ENCODE measurements at places on chromosomes 2 and 18. TPM values are rescaled to one million over a fixed set of nuclear protein-coding genes. Genes with fewer than 3 reads are reported as not detected.
A peak's percentile ranks its signal among the peaks of the same experiment; 100 is the strongest.

Gene GBX2
- 21.3 TPM for total RNA-seq

Gene ALLC
- total RNA-seq: not detected

Gene TMX3
- 48.7 TPM for total RNA-seq

Gene MBP
- total RNA-seq: 1.6 TPM

Gene UGT1A4
- total RNA-seq: not detected

Gene PRADC1
- total RNA-seq: 11.7 TPM

Gene INSIG2
- total RNA-seq: 13.0 TPM

DNA sequence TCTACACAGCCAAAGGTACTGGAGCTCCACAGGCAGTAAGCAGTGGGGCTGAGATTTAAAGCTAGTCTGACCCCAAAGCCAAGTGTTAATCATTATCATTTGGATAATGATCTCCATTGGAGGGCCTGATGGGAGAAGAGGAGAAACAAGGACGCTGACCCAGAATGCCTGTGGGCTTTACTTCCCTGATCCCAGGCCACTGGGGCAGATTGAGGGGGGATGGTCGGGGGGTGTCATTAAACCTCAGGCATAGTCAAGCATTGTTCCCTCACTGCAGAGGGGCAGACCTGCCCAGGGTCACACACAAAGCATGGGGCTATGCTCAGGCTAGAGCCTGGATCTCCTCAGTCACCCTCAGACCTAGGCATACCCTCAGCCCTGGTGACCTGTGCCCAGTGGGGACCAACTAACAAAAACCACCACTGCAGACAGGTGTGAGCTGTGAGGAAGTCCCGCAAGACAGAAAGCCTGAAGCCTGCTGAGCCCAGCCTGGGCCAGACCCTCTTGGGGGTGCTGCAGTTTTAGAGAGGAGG is 53.4 kb downstream of the SDC1 start:
- H3K27ac ChIP-seq: no peak overlapping the region
- peaks cover 17% of the 10 kb centered on the region for H3K4me1 ChIP-seq
- no peaks in the 10 kb centered on the region for H3K27me3 ChIP-seq
- H3K36me3 ChIP-seq: no peaks in the 10 kb centered on the region
- H3K4me3 ChIP-seq: no peak overlapping the region

GRCh38 chr2:183348492-183348891 is 224.2 kb downstream of the NUP35 start:
- no peak for DNase-seq
- H3K4me3 ChIP-seq: no peak overlapping the region

GRCh38 chr2:145750612-145751011 is 1230.7 kb upstream of the ZEB2 start:
- no peak for DNase-seq
- H3K4me3 ChIP-seq: no peak overlapping the region
- no peak overlapping the region for H3K27ac ChIP-seq
- H3K27me3 ChIP-seq: no peaks in the 10 kb centered on the region

DNA sequence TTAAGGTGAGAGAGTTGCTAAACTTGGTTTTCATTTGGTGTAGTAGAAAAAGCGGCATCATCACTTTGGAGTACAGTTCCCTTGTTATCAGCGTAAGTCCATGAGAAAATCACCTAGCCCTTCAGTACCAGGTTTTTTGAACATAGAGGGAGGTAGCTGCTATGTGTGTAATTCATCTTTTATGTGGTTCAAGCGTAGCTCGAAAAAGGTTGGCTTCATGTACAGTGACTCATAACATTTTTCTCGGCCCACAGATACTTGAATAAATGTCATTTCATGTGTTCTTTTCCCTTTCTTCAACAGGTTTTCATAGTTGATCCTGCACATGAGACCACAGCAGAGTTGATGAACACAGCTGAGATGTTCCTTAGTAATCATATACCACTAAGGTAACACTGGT is 43.6 kb downstream of the UGGT1 start:
- H3K4me1 ChIP-seq: no peaks in the 10 kb centered on the region
- no peak overlapping the region for H3K4me3 ChIP-seq

DNA sequence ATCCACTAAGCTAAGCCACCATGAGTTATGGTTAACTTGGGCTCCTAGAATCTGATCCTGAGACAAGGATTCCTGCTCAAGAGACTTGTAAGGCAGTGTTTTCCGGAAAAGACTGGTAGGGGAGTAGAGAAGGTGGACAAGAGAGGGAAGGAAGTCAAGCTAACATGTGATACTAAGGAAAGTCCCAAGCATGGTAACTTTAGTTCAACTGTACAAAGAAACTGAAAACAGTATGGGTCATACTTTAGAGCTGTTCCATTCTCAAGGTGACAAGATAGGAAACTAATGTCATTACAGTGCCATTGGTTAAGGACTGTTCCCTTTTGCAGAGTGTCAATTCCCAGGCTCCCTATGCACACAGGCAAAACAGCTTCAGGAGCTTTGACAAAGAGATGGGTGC is 5.8 kb downstream of the MYO5B start:
- peaks cover 88% of the 10 kb centered on the region for H3K27me3 ChIP-seq
- no peak overlapping the region for H3K4me3 ChIP-seq
- no peak overlapping the region for H3K27ac ChIP-seq
- DNase-seq: no peak

- peaks cover 42% of the 10 kb centered on the region for H3K4me1 ChIP-seq
- no peaks in the 10 kb centered on the region for H3K36me3 ChIP-seq
- H3K27me3 ChIP-seq: peaks cover 5% of the 10 kb centered on the region
Observed at GRCh38 chr2:85133751-85134254, 611 bp downstream of the TCF7L1 start.

DNA sequence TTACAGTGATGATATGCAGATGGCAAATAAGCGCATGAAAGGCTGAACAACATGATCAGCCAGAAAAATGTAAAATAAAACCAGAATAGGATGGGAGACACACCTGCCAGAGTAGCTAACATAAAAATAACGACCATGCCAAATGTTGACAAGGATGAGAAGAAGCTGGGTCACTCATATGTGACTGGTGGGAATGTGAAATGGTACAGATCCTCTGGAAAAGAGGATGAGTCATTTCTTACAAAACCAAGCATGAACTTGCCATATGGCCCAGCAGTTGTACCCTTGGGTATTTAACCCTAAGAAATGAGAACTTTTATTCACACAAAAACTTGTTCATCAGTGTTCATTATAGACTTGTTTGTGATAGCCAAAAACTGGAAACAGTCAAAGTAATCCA is 143.8 kb downstream of the SH3BP4 start:
- no peak overlapping the region for H3K4me3 ChIP-seq
- no peaks in the 10 kb centered on the region for H3K27me3 ChIP-seq
- no peak for DNase-seq
- no peak overlapping the region for H3K27ac ChIP-seq
- no peaks in the 10 kb centered on the region for H3K36me3 ChIP-seq
- no peaks in the 10 kb centered on the region for H3K4me1 ChIP-seq

DNA sequence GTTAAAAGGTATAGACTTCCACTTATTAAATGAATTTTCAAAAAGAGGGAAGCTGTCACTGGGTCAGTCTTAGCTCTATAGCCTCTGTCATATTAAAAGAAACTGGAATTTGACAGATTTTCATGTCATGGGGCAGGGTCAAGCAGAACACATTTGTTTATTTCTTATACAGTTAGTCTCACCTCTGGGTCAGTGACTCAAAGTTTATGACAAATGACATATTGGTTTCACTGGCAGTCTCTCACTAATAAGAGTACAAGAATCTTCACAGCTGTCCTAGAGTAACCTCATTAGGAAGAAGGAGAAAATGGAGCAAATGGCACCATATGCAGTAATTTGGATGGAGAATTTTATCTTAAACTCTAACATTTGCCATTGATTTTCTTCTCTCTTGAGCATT is 63.2 kb downstream of the MBD2 start:
- no peak overlapping the region for H3K4me3 ChIP-seq
- no peak for DNase-seq
- no peaks in the 10 kb centered on the region for H3K4me1 ChIP-seq
- no peak overlapping the region for H3K27ac ChIP-seq
- H3K27me3 ChIP-seq: no peaks in the 10 kb centered on the region
- peaks cover 31% of the 10 kb centered on the region for H3K36me3 ChIP-seq

DNA sequence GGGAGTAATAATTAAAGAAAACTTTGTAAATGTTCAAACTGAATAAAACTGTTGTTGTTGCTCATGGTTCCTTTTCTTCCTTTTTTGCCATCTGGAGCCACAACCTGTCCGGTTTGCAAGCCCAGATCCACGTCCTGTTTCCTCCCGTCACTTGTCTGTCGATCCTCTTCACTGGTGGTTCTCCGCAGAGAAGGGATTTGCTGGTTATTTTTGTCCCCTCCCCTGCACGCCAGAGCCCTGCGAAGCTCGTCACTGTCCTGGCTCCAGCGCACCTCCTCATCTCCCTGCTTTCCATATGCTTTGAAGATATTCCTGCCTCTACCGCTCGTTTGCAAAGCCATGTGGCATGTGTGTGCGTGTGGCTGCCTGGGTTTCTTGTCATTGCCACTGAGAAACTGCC is 461.4 kb downstream of the RNF144A start:
- H3K36me3 ChIP-seq: no peaks in the 10 kb centered on the region
- H3K27ac ChIP-seq: peak overlapping the region; percentile 76
- no peak for DNase-seq
- no peaks in the 10 kb centered on the region for H3K27me3 ChIP-seq

GRCh38 chr2:168635065-168635577 is 167.3 kb upstream of the NOSTRIN start:
- no peak overlapping the region for H3K4me3 ChIP-seq
- peak overlapping the region; percentile 36 for H3K27ac ChIP-seq
- H3K36me3 ChIP-seq: no peaks in the 10 kb centered on the region
- peaks cover 12% of the 10 kb centered on the region for H3K4me1 ChIP-seq
- DNase-seq: no peak
- H3K27me3 ChIP-seq: no peaks in the 10 kb centered on the region

DNA sequence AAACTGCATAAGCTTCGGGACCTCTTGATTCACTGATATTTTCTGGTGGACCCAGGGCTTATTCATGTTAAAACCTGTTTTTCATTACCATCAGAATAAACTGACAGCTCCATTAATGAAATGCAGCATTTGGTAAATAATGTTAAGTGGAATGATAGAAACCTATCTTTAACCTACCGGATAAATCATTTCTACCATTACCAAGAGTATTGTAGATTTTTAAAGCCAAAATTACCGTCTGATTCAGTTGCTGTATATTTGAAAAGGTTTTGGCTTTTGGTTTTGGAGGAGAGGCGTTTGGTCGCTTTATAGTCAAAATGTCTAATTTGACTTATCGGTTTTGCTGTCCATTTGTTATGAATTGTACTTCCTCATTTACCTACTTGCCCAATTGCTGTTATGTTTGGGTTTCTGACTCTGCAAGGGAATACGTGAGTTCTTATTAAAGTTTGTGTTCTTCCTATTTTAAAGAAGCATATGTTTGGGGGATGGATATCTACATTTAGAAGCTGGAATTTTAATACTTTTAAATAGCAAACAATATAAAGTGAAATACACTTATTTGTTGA is 1.0 kb upstream of the CUL3 start:
- peak overlapping the region; percentile 95 for H3K4me3 ChIP-seq
- DNase-seq: no peak
- no peak overlapping the region for H3K27ac ChIP-seq
- peaks cover 33% of the 10 kb centered on the region for H3K4me1 ChIP-seq
- H3K27me3 ChIP-seq: no peaks in the 10 kb centered on the region

DNA sequence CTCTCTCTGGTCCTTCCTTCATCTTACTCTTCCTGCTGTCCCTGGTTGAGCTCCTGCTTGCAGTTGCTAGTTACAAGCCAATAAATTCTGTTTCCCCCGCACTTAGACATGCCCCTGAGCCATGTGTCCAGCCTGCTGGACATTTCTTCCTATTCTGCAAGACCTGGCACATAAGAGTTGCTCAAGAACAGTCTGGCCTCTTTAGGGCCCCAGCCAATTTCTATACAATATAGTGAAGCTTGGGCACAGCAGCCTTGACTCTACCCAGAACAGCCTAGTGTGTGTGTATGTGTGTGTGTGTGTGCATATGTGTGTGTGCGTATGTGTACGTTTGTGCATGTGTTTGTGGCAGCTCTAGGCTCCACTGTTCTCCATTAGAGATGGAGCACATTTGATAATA is 276.0 kb downstream of the CYRIA start:
- no peak for DNase-seq
- H3K27ac ChIP-seq: no peak overlapping the region
- no peaks in the 10 kb centered on the region for H3K36me3 ChIP-seq
- peaks cover 13% of the 10 kb centered on the region for H3K4me1 ChIP-seq

GRCh38 chr2:42796427-42797248 is 4.3 kb upstream of the HAAO start:
- peaks cover 11% of the 10 kb centered on the region for H3K27me3 ChIP-seq
- H3K4me3 ChIP-seq: no peak overlapping the region
- peaks cover 2% of the 10 kb centered on the region for H3K36me3 ChIP-seq
- no peak overlapping the region for H3K27ac ChIP-seq
- H3K4me1 ChIP-seq: peaks cover 26% of the 10 kb centered on the region

- no peaks in the 10 kb centered on the region for H3K4me1 ChIP-seq
- H3K4me3 ChIP-seq: no peak overlapping the region
- no peaks in the 10 kb centered on the region for H3K36me3 ChIP-seq
- no peak overlapping the region for H3K27ac ChIP-seq
Observed at GRCh38 chr2:30776831-30777635, 30.2 kb downstream of the CAPN13 start.

- peak overlapping the region; percentile 57 for H3K27ac ChIP-seq
- H3K4me3 ChIP-seq: no peak overlapping the region
- no peak for DNase-seq
- peaks cover 47% of the 10 kb centered on the region for H3K4me1 ChIP-seq
Observed at GRCh38 chr2:120912101-120912985, 176.7 kb downstream of the GLI2 start.

- H3K27me3 ChIP-seq: no peaks in the 10 kb centered on the region
- H3K4me3 ChIP-seq: no peak overlapping the region
- DNase-seq: no peak
- peaks cover 8% of the 10 kb centered on the region for H3K4me1 ChIP-seq
Observed at GRCh38 chr18:79486356-79487182, 90.8 kb downstream of the NFATC1 start.

Measured in neural crest cell (in vitro differentiated cells).